Activated CD8-positive, alpha-beta memory T cell treated with anti-CD3 and anti-CD28 coated beads for 4 hours (primary cell): ENCODE measurements at places on chromosomes 2 and 18.

- DNase-seq = no peak
Observed at GRCh38 chr2:24722141-24722790, 70.9 kb downstream of the PTRHD1 start.

GRCh38 chr2:214649440-214650205 lies 159.9 kb downstream of the BARD1 start:
- DNase-seq = no peak

DNA sequence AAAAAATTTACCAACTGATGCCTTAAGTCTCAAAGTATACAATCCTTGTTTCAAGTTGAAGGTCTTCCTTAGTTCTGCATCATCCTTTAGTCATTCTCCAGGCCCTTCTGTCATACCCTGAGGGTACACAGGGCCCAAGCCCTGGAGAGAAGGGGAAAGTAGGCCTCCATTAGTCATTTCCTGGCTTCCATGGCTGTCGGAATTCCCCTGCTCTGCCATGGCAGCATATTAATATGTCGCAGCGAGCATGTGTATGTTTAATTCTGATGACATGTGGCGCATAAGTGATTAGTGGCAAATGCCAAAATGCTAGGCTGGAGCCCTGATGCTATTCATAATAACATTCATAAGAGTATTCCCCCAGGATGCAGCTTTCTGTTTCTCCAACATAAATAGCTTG lies 22.1 kb downstream of the GPR39 start:
- DNase-seq = no peak

DNA sequence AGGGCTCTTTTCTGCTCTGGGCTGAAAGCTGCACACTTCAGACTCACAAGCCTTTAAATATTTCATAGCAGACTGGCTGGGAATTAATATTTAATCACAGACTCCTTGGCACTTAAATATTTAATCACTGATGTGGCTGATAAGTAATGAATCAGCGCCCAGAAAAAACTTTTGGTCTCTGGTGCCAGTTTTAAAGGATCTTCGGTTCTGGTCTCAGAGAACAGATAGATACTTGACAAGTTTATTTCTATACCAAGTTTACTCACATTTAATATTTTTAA lies 201.2 kb downstream of the MYCN start:
- no peak for DNase-seq

DNA sequence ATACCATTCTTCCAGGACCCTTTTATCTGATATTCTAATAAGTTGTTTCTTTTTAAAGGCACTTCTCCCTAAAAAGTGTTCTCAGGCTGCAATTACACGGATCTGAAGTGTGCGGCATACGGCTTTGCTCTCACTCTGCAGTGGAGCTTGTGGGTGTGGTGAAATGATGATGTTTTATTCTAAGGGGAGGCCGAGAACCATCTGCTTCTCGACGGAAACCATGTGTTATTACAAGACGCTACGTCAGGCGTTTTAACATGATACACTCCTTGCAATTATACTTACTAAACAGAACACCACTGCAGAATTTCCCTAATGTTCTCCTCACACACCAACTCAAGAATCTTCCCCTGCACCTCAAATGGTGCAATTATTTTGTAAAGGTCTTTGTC lies 34.9 kb upstream of the CTDP1 start:
- no peak for DNase-seq

GRCh38 chr18:73577365-73577764 lies 570.3 kb downstream of the FBXO15 start:
- DNase-seq = no peak

GRCh38 chr18:3814816-3815215 lies 364.8 kb downstream of the TGIF1 start:
- no peak for DNase-seq
